ENCODE measurements at places on chromosomes 3 and 15.

DNA sequence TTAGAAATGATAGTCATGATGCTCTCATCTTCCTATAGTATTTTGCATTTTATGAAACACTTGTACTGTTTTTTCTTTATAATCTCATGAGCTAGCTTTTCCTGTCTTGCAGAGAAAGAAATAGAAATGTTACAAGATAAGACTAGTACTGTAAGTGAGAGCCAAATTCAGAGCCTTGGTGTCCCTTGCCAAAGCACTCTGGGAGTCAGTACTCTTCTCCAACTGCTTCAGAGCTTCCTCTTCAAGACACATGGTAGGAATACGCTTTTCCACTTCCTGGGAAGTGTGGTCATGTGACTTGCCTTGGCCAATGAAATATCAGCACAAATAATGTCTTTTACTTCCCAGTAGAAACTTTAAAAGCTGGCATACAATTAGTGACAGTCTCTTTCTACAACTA, 112.4 kb downstream of the SEMA6D start:
- no peak for DNase-seq

DNA sequence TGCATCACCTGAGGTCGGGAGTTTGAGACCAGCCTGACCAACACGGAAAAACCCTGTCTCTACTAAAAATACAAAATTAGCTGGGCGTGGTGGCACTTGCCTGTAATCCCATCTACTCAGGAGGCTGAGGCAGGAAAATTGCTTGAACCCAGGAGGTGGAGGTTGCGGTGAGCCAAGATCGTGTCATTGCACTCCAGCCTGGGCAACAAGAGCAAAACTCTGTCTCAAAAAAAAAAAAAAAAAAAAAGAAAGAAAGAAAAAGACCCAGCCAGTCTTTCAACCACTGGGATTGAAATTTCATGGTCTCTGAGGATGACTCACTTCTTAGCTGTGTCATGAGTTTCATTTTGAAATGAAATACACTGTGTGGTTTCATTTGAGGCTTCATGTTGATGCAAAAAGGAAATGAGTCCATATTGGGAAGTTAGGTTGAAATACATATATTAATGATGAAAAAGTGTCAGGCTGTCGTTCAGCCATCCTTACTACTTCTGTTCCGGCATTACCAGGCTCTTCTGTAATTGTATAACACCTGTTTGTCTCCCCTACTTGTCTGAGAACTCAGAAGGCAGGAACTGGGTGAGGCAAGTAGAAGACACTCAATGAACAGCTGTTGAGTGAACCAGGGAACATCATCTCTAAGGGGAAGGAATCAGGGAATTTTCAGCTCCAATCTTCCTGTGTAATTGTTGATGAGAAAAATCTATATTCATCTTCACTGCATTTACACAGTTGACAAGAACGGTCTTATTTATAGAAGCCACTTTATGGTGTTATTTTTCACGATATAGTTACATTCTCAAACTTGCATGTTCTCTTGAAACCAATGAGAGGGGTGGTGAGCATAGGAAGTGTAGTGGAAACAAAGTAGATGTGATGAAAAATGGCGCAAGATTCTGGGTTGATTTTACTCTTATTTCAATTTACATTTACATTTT, 87.4 kb downstream of the NFKBIZ start:
- no peak for DNase-seq

GRCh38 chr3:134466331-134466730, 19.5 kb downstream of the ANAPC13 start:
- DNase-seq: no peak

- no peak for DNase-seq
Measured at GRCh38 chr15:64532521-64533315, 72.3 kb downstream of the ZNF609 start.

- no peak for DNase-seq
Measured at GRCh38 chr3:82508-82907, 114.1 kb upstream of the CHL1 start.

DNA sequence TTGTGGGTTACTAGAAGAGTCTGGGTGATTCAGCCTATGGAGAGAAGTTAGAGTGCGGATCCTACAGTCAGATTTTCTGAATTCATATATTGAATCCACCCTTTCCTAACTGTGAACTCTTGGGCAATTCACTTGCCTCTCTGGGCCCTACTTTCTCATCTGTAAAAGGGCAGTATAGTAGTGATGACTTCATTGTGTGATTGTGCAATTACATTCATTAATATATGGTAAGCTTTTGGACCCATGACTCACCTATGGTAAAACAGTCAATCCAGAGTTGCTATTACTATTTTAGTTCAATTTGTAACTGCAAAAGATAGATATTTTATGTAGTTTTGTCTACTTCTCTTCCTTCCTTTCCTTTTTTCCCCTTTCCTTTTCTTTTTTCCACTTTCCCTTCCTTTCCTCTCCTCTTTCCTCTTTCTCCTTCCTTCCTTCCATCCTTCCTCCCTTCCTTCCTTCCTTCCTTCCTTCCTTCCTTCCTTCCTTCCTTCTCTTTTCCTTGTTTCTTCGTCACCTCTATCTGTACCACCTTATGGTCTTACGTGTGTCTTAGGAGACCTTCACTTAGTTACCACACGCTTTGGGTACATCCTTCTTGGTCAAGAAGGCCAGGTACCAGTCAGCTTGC, 37.0 kb downstream of the GMNC start:
- DNase-seq: no peak

- DNase-seq: no peak
Measured at GRCh38 chr3:197297002-197297401, 1.4 kb downstream of the DLG1 start.

GRCh38 chr15:28086175-28086703, 12.9 kb downstream of the OCA2 start:
- no peak for DNase-seq

DNA sequence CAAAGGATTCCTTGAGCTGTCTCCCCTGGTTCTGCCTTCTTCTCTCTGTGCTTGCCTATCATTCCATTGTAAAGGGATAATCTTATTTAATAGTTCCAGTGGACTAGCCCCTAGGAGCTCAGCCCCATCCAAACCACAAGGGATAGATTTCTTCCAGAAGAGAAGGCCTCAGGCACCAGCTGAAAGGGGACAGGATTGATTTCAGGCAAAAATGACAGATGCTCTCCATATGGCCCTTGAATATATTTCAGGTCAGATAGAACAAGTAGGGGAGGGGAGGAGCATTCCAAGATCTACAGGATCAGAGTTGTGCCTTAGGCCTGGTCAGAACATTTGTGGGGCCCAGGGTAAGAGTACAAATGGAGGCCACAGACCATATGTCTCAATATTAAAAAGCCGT, 85.3 kb downstream of the RPLP1 start:
- DNase-seq: no peak

DNA sequence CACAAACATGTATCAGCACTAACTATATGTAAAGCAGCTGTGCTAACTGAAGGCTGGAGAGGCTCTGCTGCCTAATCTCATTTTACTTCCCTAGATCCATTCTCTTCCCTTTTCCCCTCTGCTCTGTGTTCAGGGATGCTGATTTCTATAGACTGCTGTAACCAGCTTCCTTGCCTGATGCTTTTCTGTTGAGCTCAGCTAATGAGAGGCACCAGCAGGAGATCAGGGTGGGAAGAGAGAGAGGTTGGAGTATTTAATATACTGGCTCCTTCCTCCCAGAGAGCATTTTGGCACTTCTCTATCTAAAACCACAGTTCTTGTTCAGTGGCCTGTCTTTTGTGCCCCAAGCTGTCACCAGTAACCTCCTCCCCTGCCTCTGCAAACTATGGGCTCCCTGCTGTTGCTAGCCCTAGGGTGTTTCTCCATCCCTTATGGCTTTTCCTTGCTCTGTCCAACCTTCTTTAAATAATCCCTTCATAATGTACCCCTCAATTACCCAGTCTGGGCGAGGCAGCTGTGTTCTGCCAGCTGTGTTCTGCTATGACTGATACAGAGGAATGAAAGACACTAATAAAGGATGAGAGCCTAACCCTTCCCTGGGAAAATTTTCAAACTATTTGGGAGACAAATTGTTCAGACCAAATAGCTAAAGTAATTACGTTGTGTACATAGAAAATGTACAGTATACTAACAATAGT, 69.5 kb downstream of the CADPS start:
- DNase-seq: no peak

GRCh38 chr15:39690881-39691634, 91.6 kb downstream of the FSIP1 start:
- DNase-seq: no peak

DNA sequence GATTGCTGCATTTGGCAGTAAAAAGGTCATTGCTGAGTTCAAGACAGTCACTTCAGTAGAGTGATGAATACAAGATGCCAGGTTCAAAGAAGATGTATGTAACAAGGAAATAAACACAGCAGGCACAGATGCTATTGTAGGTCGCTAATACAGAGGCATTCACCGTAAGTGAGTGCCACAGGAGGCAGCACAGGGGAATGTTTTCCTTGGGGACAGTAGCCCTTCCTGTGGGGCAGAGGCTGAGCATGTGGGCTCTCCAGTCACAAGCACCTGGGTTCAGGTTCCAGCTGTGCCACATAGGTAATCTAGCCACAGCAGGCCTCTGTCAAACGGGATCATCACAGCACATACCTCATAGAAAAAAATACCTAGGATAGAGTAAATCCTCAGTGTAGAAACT, 86.3 kb downstream of the RSL24D1 start:
- no peak for DNase-seq

All from stimulated activated CD8-positive, alpha-beta memory T cell treated with anti-CD3 and anti-CD28 coated beads, Interleukin-15, amount 100 ng/mL, for 24 hours (primary cell).